ENCODE measurements at places on chromosomes 13 and 19. TPM values are rescaled to one million over a fixed set of nuclear protein-coding genes. Genes with fewer than 3 reads are reported as not detected.

The TEX101 gene
- total RNA-seq: not detected

The C2CD4C gene
- total RNA-seq: not detected

The ZNF460 gene
- total RNA-seq: 44.1 TPM

The SHFL gene
- 27.6 TPM for total RNA-seq

The PRPF31 gene
- 52.7 TPM for total RNA-seq

The MYH14 gene
- total RNA-seq: not detected

All from cardiac atrium fibroblast (primary cell).